ENCODE measurements at places on chromosomes 3 and 15. TPM values are rescaled to one million over a fixed set of nuclear protein-coding genes. Genes with fewer than 3 reads are reported as not detected.
A peak's percentile ranks its signal among the peaks of the same experiment; 100 is the strongest.

- DNase-seq: no peak
Observed at GRCh38 chr15:74603789-74604705, 11.6 kb upstream of the CLK3 start.

GRCh38 chr15:27535445-27536129 is 563.5 kb downstream of the OCA2 start:
- DNase-seq: no peak

DNA sequence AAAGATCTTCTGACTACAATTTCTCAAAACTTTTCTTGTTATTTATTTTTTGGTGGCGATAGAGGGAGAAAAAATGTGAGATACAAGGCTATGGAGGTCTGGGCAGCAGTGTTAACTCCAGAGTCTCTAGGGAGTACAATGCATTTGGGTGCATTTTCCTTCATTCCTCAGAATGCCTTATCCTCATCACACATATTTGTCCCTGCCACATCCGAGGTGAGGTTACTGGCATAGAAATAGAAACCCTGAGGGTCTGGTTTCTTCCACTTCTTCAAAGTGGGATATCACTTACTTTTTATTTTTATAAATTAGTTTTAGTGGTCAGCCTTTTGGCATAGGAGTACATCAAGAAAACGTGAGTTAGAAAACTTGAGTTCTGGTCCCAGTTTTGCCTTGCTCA is 150.4 kb downstream of the TIGIT start:
- no peak for DNase-seq

GRCh38 chr3:153103406-153103945 is 58.5 kb upstream of the RAP2B start:
- DNase-seq: no peak

GRCh38 chr15:85579957-85580694 is 199.7 kb downstream of the AKAP13 start:
- peak; percentile 60 for DNase-seq

Gene TAGLN3
- total RNA-seq: not detected

Gene DUOXA2
- total RNA-seq: 1.3 TPM

Gene NPAP1
- total RNA-seq: not detected

Gene FGF12
- total RNA-seq: 2.0 TPM

GRCh38 chr3:5732081-5732480 is 544.6 kb downstream of the EDEM1 start:
- DNase-seq: no peak

- peak; percentile 58 for DNase-seq
Observed at GRCh38 chr3:189353988-189354889, 182.5 kb downstream of the TPRG1 start.

DNA sequence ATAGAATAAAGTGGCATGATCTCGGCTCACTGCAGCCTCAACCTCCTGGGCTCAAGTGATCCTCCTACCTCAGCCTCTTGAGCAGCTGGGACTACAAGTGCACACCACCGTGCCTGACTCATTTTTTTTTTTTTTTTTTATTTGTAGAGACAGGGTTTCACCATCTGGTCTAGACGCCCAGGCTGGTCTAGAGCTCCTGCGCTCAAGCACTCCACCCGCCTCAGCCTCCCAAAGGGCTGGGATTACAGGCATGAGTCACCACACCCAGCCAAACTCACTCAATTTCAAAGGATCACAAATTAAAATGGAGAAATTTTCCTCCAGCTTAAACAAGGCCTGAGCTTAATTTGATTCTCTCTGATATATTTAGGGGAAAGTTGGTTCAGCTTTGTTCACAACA is 27.3 kb upstream of the NMB start:
- DNase-seq: no peak

GRCh38 chr3:32630266-32630665 is 54.7 kb upstream of the CNOT10 start:
- DNase-seq: no peak

Gene DUOX2
- total RNA-seq: 1.2 TPM

- no peak for DNase-seq
Observed at GRCh38 chr3:184691397-184692231, 20.2 kb downstream of the MAGEF1 start.

Gene ZNF385D
- 7.2 TPM for total RNA-seq

Gene ADAMTS7
- total RNA-seq: 102 TPM

DNA sequence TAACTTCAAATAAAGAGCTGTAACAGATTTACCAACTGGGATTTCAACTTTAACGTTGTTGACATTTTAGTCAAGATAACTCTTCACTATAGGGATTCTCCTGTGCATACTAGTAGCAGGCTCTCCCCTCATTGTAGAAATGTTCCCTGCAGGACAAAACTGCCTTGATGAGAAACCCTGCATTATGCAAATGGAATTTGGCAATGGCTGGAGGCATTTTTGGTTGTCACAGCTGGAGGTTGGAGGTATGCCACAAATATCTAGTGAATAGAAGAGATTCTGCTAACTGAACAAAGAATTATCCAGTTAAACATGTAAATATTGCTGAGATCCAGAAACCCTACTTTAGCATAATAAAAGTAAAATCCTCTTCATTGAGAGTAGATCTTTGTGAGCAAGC is 928.8 kb upstream of the ALCAM start:
- peak; percentile 51 for DNase-seq

Gene BUB1B
- total RNA-seq: 25.0 TPM

Gene CHRD
- total RNA-seq: 6.1 TPM

Gene ENTPD3
- total RNA-seq: 2.2 TPM

- no peak for DNase-seq
Observed at GRCh38 chr15:69422336-69422895, 8.3 kb downstream of the KIF23 start.

- peak; percentile 82 for DNase-seq
Observed at GRCh38 chr3:53236112-53236841, 19.5 kb downstream of the TKT start.

DNA sequence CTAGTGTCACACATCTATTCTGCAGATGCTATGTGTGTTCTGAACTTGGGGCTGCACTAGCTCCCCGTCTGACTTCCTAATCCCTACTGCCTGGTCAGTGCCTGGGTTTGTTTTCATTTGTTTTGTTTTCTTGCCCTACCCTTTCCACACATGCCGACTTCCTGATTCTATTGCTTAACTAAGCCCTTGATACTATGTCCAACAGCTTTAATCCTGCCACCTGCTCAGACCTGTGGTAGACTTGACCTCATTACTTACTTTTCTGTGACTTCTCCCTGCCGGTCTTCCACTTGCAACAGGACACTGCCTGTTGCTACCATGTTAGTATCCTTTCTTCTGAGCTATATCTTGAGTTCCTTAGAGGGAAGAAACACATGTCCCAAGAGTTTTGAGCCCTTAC is 39.3 kb upstream of the CEMIP start:
- DNase-seq: peak; percentile 39

Gene STAC
- not detected for total RNA-seq

Gene LEKR1
- 2.2 TPM for total RNA-seq

DNA sequence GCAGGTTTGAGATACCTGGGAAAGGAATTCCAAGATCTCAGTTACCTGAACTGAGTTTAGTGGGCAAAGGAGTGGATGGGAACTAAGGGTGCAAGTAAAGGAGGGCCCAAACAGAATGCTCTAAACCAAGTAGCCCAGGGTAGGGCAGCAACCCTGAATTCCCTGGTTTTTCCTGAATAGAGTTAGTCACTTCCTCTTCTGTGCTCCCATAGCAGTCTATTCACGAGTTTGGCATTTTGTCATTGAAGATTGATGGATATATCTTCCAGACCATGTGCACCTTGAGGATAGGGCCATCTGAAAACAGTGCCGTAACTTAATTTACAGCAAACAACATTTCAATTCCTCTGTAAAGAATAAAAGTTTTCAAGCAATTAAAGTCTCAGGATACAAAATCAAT is 18.5 kb upstream of the PTX3 start:
- no peak for DNase-seq

GRCh38 chr3:128188956-128189355 is 35.7 kb downstream of the EEFSEC start:
- no peak for DNase-seq

Measured in stomach (tissue), 19 donors.